ENCODE measurements at places on chromosomes 3 and 15.

GRCh38 chr3:127032296-127032990, 49.5 kb downstream of the PLXNA1 start:
- no peak for DNase-seq

DNA sequence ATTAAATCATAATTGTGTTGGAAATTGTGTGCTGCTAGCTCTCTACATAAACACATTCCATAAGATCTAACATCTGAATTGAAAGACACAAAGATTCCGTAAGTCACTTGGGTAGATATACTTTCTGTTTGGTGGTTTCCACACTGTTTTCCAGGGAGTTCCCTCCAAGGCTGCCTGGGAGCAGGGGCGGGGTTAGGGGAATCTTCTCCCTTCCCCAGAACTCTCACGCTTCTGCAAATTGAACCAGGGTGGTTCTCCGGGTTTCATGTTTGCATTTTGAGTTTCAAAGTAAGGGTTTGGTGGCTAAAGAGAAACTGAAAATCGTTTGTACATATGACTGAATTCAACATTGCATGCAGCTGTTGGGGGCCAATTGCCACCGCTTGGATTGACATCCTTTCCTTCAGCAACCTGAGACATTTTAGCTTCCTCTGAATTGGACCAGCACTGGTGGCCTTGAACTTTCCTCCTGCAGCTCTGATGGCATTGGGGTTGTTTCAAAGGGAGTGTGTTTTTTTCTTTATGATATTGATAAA, 192.7 kb upstream of the FEZF2 start:
- no peak for DNase-seq

DNA sequence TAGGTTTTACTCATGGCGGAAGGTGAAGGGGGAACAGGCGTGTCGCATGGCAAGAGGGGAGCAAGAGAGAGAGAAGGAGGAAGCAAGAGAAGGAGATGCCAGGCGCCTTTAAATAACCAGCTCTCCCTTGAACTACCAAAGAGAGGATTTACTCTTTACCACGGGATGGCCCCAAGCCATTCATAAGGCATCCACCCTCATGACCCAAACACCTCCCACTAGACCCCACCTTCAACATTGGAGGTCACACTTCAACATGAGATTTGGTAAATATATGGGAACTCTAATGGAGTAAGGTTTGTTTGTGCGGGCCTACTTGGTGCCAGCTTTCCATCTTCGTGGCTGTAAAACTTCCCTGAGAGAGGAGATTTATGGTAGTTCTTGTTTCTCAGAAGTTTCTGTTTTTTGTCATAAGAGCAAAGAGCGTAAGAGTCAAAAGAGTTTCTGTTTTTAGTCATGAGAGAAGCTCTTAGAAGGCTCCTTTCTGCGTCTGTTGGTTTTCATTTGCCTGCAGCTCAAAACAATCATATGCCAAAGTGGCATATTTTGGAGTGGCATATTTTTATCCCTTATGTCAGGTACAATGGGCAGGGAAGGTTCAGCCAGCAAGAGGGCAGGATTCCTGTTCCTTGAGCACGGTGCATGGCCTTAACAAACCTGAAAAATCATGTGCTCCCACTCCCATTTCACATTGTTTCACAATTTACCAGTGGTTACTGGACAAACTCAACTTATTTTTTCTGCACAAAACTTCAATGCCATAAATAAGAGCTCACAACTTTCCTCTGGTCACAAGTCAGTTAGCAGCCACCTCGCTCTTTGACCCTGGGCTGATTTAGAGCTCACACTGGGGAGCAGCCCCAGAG, 12.5 kb downstream of the PML start:
- no peak for DNase-seq

- no peak for DNase-seq
Measured at GRCh38 chr3:196609805-196610515, 29.5 kb upstream of the NRROS start.

DNA sequence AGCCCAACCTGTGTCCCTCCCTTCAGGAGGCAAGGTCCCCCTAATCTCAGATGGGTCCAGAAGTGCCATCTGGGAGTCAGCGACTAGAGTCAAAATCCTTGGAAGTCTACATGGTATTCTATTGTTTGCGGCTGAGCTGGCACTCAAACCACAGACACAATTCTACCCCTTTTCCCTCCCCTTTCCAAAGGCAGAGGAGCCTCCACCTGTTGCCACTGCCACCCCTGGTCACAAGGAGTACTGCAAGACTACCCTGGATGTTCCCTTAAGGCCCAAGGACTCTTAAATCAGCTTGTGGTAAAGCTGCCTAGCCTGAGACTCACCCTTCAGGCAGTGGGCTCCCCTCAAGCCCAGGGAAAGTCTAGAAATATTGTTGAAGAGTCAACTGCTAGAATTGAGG, 4.3 kb upstream of the OR5H6 start:
- no peak for DNase-seq

DNA sequence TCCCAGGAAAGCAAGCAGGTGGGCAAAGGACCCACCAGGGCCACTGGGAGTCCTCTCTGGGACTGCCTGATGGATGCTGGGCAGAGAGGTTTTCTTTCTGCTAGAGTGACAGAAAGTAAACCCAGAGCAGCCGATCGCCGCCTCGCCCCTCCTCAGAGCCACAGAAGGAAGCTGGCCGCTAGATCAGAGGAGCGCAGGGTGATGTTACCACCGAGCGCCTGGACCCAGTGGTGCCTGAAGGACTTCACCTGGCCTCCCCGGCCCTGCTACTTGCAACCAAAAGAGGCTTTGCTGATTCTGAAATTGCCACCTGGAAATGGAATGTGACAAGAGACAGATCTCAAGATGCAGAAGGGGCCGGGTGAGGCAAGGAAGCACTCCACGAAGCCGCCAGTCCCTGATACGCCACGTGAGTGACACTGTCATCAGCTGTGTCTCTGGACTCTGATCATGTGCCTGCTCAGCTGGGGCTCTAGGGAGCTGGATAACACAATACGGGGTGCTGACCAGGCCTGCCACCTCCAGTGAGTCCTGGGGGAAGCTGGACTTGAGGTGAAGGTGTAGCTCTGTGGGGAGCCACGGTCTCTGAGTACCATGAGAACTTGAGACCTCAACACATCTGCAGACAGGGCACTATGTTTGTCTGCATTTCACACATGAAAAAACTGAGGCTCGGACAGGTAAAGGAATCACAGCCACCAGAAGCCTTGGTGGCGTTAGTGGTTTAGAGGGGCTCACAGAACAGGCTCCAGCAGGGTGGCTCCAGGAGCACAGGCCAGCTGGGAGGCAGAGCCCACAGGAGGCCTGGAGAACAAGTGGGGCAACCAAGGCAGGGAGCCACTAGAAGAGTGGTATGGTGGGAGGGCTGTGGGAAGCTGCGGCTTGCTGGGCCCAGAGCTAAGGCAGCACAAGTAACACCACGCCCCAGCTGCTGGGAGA, 137.9 kb upstream of the PRR20G start:
- no peak for DNase-seq

- no peak for DNase-seq
Measured at GRCh38 chr3:98199020-98199419, 32.5 kb downstream of the OR5H15 start.

DNA sequence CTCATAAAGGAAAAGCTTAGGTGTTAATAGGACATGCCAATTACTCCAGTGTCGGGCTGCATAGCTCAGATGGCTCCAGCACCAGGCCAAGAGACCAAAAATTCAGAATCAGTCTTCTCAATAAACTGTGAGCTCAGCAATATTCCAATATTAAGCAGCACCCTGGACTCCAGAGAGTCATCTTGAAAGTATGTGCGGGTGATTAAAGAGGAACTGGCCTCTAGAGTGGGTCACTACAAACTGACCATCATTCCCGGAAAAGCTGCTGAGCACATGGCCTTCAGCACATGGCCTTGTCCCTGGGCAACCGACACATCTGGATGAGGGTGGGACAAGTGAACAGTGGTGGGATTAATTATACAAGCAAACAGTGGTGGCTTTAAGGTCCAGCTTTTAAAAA, 59.0 kb downstream of the MAGI1 start:
- DNase-seq, result peak; percentile 68

DNA sequence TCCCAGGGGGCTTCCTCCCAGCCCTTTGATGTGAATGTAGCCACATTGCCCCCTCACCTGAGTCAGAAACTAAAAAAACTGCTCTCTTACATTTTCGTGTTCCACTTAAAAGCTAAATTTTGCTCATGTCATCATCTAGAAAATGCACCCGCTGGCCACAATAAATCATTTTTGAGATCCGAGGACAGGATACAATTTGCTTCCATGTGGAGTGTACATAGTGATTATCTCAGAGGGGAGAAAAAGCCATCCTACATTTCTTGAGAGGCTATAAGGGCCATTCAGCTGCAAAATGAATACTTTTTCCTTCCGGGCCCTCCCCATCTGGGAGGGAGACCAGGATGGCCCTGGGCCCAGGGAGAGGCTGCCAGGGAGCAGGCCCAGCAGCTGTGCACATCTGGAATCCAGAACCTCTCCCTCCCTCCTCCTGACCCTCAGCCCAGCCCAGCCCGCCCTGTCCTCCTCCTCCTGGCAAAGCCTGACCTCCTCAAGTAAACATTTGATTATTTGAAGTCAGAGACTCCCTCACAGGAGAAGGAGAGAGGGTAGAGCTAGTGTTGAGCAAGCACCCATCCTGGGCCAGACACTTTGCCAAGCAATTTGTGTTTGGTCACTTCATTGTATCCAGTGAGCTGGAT, 59.1 kb downstream of the CORO2B start:
- DNase-seq, result peak; percentile 70

Measured in AG08396 (cell line).